ENCODE measurements at places on chromosomes 6 and 20. TPM values are rescaled to one million over a fixed set of nuclear protein-coding genes. Genes with fewer than 3 reads are reported as not detected.

- DNase-seq = no peak
Measured at GRCh38 chr20:60680554-60680953, 571.5 kb upstream of the CDH4 start.

DNA sequence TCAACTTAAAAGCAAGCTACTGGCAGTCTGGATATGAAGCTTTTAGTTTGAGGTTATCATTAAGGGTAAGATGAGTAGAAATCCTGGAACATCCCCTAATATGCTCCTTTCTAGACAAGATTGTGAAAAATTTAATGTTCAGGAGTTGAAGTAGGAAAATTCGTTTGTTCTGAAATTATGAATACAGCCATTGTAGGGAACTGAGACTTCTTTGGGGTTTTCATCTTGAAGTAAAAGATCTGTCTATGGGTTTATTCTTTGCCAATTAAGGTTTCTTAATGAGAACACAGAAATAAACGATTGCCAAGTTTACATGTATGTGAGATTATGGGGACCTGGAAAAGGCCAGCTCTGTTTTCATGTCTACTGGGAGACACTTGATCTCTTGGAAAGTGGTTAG lies 225.6 kb upstream of the MOCS1 start:
- no peak for DNase-seq

- no peak for DNase-seq
Measured at GRCh38 chr20:33071198-33071597, 8.2 kb upstream of the BPIFB4 start.

DNA sequence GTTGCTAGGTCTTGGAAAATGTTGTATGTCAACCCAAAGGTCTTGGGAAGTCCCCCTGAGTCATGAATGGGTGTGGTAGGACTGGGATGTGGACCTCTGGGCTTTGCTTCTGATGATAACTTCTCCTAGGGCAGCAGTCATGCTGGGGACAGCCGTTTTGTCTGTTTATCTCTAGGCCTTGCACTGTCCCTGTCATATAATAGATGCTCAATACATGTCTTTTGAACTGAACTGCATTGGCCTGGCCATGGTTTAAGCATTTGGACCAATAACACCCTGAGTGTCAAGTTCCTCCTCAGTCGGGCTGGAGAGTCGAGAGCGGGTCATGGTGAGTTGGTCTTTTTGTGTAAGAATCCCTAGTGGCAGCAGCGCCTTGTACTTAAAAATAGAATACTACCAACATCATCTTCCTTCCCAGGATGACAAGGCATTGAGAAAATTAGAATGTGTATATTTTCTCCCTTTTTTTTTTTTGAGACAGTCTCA lies 43.1 kb downstream of the E2F3 start:
- no peak for DNase-seq

DNA sequence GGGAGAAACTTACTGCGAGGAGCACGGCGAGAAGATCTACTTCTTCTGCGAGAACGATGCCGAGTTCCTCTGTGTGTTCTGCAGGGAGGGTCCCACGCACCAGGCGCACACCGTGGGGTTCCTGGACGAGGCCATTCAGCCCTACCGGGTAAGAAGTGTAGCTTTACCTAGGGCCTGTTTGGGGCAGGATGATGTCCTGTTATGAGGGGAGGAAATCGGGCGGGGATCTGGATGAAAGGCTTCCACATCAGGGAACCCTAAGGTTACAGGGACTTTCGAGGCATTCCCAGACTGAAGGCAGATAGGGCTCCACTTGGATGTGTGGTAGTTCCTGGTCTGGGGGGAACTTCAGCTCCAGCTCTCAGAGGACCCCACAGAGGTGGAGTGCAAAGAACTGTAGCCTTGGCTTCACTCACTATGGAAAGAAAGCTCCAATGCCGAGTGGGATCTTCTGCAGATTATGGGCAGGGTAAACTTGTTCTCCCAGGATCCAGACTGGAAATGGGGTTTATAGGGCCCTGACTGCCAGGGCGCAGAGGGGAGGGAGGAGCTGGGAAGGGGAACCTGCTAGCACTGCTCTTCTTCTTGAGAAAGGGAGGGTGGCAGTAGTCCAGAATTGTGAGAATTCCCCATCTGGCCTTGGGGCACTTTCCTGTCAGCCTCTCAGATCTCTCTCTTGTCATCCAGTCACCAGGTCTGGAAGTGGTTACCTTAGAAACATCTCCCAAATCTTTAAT lies 740 bp downstream of the TRIM15 start:
- DNase-seq = no peak

- DNase-seq = no peak
Measured at GRCh38 chr6:111441678-111442243, 41.3 kb downstream of the REV3L start.

- DNase-seq = no peak
Measured at GRCh38 chr6:161414707-161415106, 140.8 kb upstream of the AGPAT4 start.

DNA sequence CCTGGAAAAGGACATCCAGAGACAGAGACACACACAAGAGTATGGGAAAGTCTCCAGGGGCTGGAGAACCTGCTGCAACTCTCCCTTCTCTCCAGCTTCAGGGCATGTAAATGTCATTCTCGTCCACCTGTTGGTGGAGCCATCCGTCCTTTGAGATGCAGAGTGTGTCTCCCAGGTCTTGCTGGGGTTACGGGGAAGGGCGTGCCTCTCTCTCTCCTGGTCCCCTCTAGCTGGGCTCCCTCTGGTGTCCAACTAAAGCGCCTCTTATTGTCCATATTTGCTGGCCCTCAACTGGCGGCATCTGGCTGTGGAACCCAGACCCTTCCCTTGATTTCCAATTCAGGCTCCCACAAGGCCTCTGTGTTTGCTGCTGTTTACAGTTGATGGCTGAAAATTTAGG lies 244.1 kb downstream of the BMP7 start:
- DNase-seq = no peak

GRCh38 chr6:6878887-6879585 lies 228.7 kb upstream of the RREB1 start:
- no peak for DNase-seq

GRCh38 chr6:21505574-21505990 lies 88.0 kb upstream of the SOX4 start:
- DNase-seq = no peak

GRCh38 chr6:15879371-15880261 lies 216.8 kb upstream of the DTNBP1 start:
- peak; percentile 71 for DNase-seq

GRCh38 chr6:158416883-158417759 lies 104.9 kb downstream of the TULP4 start:
- no peak for DNase-seq

DNA sequence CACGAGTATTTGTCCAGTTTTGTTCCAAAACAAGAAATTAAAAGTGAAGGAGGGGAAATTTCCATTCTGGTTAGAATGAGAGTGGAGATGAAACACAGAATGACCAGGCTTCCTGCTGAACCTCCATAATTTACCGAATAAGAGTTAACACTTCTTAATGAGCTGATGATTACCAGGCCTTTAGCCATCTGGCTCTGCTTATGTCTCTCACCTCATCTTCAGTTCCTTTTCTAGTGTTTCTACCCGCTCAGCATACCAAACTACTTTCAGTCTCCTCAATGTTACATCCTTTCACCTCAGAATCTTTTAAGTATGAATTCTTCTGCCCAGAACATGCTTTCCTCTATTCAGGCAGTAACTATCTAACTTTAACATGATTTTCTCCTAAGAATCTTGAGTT lies 209.0 kb upstream of the RSPO3 start:
- DNase-seq = no peak

GRCh38 chr20:49905415-49906091 lies 9.8 kb downstream of the SPATA2 start:
- DNase-seq = no peak

GRCh38 chr20:52983726-52984450 lies 11.7 kb downstream of the TSHZ2 start:
- DNase-seq = no peak

- DNase-seq = no peak
Measured at GRCh38 chr6:70549327-70549726, 17.4 kb upstream of the SDHAF4 start.

- DNase-seq = no peak
Measured at GRCh38 chr6:82584194-82584695, 220.6 kb downstream of the TPBG start.

DNA sequence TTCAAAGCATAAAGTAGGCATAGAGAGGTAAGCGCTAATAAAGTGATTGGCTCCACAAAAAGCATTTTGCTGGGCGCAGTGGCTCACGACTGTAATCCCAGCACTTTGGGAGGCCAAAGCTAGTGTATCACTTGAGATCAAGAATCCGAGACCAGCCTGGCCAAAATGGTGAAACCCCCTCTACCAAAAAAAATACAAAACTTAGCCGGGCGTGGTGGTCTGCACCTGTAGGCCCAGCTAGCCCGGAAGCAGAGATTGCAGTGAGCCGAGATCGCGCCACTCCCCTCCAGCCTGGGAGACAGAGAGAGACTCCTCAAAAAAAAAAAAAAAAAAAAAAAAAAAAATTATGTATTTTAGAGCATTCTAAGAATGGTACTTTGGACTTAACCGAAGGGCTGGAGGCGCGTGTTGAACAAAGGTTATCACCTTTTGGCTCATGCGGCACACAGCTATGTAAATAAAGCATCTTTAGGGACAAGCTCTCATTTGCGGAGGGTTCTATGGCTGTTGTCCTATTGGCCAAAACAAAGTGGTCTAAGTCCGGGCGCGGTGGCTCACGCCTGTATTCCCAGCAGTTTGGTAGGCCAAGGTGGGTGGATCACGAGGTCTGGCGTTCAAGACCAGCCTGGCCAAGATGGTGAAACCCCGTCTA lies 17.4 kb downstream of the HFE start:
- no peak for DNase-seq

- no peak for DNase-seq
Measured at GRCh38 chr6:14280766-14281293, 163.3 kb downstream of the CD83 start.

- no peak for DNase-seq
Measured at GRCh38 chr20:17888044-17888443, 80.5 kb downstream of the SNX5 start.

DNA sequence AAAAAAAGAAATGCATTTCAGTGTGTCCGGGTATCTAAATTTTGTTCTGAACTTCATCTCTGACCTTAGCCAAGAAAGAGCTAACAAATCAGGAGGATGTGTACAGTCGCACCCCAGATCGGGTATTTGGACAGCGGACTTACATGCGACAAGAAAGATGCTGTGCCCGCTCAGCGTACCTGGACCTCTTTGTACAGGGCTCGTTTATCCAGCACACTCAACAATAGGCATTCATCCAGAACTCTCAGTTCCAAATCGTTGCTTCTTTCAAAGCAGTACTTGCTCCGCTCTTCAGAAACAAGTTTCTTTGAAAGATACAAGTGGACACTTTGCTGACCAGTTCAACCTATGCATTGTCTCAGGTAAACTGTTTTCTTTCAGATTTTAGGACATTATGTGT lies 191.7 kb downstream of the LY86 start:
- no peak for DNase-seq

DNA sequence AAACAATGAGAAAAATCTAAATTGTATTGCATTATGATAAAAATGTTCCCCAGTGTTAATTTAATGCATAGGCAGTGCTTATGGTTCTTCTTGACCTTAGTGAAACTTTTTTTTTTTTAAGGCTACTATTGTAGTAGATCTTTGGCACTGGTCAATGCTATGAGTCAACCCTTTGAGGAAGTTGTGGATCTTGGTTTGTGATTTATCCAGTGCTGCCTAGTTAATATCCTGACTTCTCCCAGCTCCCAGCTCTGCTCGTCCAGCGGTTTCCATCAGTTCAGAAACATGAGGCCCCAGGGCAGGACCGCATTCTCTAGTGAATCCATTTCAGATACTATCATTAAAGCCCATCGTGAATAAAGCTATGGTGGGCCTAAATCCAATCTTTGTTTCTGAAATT lies 364.5 kb upstream of the JARID2 start:
- DNase-seq = no peak

DNA sequence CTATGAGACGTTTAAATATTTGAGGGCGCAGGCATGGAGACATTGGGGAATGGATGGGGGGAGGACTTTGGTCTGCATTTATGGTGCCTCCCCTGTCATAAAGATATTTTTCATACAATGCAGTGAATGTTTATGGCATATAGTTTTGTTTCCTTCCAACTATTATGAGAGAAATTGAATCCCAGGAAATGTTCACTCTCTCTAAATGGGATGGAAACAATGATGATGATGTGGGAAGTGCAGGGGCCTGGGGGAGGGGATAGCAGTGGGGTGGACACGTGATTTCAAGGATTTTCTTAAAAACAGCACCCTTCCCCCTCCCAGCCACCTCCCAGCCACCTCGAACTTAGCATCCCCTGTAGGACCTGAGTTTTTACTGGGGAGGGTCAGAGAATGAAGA lies 69.9 kb downstream of the TOX2 start:
- DNase-seq = peak; percentile 35

GRCh38 chr20:38167851-38168760 lies 3.0 kb upstream of the TGM2 start:
- DNase-seq = peak; percentile 97

DNA sequence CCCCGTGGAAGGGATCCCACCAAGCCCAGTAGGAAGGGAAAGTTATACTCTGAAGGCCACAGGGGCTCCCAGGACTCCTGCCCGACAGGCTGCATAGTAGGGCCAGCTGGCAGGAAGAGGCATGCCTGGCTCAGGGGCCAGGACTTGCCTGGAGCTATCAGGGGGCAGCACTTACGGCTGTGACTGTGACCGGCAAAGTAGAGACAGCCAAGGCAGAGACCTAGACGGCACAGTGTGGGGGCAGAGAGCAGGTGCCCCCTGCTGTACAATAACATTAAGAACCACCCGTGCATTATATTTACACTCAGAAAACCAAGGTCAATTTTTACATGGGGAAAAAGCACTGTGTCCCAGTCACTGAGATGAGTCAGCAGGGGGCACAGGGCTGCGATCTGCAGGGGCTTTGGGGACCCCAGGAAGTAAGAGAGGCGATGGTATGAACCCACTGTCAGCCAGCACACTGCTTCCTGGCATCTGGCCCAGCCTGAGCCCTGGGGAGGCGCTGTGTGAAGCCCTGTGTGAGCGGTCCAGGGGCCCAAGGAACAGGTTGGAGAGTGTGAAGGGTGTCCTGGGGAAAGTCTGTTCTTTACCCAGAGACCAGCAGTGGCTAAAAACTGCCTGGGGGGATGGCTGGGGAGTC lies 9.9 kb downstream of the CCDC167 start:
- DNase-seq = no peak

DNA sequence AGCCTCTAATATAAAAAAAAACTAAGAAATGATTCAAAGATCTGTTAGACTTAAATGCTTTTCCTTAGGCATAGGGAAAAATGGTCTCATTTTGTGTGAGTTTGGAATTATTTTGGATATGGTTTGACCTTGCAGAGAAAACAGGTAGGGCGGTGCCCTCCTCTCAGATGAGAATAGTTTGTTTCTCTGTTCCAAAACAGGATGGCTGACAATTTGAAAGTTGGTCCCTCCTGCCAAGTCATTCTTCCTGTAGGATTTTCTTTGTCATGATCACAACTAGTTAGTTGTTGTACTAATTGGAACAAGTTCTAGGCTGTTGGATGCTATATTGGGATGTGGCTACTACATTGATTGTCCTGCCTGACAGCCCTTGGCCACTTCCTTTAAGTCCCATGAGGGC lies 108.6 kb downstream of the BCKDHB start:
- no peak for DNase-seq

GRCh38 chr6:36688063-36688738 lies 9.4 kb upstream of the RAB44 start:
- no peak for DNase-seq

- DNase-seq = peak; percentile 35
Measured at GRCh38 chr6:13044390-13044789, 283.9 kb downstream of the TBC1D7 start.

Gene SRMS
- total RNA-seq = not detected

Gene TP53TG5
- total RNA-seq = 0.32 TPM

Gene OXT
- not detected for total RNA-seq

Gene CLPSL2
- total RNA-seq = not detected

Gene JAG1
- total RNA-seq = 53.2 TPM

Gene WFDC10B
- not detected for total RNA-seq

Gene SLC2A10
- 15.6 TPM for total RNA-seq

Gene PRSS16
- total RNA-seq = 4.4 TPM

Gene MEI4
- 0.36 TPM for total RNA-seq

Gene SLC22A23
- 24.9 TPM for total RNA-seq
